ENCODE measurements at places on chromosomes 7 and 10.

GRCh38 chr7:113263749-113264148, 145.4 kb upstream of the SMIM30 start:
- DNase-seq: no peak

DNA sequence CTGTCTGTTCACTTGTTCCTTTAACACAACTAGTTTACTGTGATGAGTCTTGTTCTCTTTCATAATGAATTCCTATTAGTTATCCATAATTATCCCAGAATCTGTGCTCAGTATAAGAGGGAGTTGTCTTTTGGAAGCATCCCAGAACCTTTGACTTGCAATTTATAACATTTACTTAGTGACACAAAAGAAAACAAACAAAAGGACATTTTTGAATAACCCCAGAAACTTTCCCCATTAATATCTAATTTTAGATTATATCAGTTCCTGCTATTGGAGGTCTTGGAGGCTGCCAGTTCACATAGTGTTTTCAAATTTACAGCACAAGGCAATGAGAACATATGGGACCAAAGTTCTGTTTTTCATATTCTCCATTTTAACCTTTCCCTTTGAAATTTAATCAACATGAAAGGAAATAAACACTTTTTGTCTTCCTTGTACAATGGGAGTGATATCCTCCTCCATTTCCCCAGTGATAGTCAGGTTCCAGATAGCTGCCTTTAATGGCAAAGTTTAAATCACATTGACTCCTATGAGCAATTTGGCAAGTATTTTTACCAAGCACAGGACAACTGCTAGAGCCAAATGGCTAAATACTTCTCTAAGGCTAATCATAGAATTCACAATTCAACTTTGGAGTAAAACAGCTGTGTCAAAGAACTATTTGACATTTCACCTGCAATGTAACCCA, 37.1 kb upstream of the GNAT3 start:
- no peak for DNase-seq

GRCh38 chr7:47556511-47557180, 25.3 kb downstream of the TNS3 start:
- no peak for DNase-seq

DNA sequence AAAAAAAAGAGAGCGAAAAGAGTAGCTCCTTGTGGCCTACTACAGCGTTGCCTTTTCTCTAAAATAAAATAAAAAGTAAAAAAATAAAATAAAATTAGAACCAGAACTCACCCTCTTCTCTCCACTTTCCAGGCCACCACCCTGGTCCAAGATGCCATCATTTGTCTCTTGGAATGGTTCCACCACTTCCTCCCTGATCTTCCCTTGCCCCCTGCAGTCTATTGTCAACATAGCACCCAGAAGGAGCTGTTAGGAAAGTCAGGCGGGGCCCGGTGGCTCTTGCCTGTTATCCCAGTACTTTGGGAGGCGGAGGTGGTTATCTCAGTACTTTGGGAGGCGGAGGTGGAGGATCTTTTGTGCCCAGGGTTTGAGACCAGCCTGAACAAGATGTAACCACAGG, 7.6 kb upstream of the GRID2IP start:
- DNase-seq: peak; percentile 36

DNA sequence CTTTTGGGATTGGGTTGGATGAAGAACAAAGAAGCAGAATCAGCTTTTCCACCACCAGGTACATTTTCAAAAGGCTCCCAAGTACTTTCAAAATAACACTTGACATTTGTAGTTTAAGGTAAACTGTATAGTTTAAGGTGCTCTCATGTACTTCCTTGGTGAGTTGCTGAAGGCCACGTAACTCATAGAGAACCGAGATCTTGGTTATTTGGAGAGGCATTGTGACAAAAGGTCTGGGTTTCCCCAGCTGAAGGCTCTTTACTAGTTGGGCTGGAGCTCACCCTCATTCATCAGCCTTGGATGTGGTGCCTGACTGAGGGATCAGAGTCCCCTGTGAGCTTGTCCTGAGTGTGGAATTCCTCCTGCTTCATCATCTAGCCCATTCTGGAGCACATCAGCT, 191.8 kb downstream of the TMEM178B start:
- no peak for DNase-seq

GRCh38 chr10:99368646-99369045, 39.5 kb downstream of the CNNM1 start:
- DNase-seq: peak; percentile 76

- no peak for DNase-seq
These were observed 28.7 kb upstream of the ARHGAP22 start for GRCh38 chr10:48633381-48634197.

DNA sequence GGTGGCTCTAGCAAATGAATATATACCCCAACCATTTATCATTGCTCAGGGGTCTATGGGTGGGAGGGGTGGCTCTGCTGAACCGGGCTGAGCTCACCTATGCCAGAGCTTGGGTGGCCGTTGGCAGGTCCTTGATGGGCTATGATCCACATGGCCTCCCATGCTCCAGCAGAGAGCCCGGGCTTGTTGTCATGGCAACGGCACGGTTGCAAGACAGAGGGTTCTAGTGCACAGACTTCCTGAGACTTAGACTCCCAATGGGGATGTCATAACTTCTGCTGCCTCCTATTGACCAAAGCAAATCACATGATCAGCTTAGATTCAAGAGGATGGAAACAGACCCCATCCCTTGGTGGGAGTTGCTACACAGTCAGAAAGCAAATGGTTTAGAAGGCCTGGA, 36.4 kb upstream of the CARD11 start:
- DNase-seq: no peak

- DNase-seq: no peak
These were observed 200.9 kb upstream of the TBX20 start for GRCh38 chr7:35454575-35455385.

DNA sequence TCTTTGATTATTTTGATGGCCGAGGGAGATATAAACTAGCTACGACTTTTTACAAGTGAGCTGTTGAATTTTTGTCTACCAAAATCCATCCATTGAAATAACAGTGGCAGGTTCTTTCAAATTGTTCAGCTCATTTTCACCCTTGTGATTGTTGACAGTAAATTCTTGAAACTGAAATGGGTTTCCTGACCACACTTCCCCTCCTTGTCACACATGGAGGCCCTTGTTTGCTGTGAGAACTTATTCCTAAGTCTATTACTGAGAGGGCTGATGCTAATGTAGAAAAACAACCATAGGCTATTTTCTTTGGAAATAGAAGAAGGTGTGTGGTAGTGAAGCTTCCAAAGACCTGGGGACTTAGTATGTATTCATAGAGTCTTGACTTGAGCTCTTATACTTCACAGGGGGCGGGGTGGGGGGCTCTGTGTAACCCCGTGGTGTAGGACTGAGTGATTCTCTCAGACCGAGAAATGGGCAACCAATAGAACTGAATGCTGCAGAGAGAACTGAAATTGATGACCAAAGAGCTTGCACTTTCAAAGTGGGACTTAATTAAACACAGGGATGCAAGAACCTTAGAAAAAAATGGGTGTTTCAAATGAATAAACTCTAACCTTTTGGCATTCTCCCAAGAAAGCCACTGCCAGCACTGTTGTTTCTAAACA, 718.9 kb downstream of the CCSER2 start:
- DNase-seq: no peak

- DNase-seq: peak; percentile 76
These were observed 167.0 kb downstream of the SNX13 start for GRCh38 chr7:17773289-17773626.

GRCh38 chr10:8439040-8439439, 384.6 kb downstream of the GATA3 start:
- DNase-seq: no peak

DNA sequence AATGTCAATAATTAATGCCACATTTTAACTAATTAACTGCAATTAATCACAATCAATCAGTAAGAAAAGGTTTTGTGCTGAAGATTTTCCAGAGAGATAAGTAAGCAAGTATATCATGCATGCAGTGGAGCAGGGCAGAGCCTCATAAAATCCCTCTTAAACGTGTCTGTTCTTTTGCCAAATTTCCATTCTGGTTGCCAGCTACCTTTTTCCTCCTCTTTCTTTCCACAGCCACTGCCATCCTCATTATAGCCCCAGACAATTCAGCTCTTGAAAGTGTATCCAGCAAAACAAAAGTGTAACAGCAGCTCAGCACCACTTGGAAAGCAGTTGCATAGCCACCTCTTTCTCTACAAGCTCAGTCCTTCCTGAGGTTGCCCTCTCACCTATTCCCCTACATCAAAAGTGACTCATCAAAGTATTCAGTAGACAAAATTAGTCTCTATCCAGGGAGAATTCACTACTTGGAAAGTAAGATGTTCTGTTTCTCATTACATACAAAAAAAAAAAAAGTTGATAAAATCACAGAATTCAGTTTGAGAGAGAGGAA, 26.9 kb upstream of the EPHB6 start:
- no peak for DNase-seq

GRCh38 chr10:67622511-67622910, 73.5 kb downstream of the CTNNA3 start:
- DNase-seq: peak; percentile 41

DNA sequence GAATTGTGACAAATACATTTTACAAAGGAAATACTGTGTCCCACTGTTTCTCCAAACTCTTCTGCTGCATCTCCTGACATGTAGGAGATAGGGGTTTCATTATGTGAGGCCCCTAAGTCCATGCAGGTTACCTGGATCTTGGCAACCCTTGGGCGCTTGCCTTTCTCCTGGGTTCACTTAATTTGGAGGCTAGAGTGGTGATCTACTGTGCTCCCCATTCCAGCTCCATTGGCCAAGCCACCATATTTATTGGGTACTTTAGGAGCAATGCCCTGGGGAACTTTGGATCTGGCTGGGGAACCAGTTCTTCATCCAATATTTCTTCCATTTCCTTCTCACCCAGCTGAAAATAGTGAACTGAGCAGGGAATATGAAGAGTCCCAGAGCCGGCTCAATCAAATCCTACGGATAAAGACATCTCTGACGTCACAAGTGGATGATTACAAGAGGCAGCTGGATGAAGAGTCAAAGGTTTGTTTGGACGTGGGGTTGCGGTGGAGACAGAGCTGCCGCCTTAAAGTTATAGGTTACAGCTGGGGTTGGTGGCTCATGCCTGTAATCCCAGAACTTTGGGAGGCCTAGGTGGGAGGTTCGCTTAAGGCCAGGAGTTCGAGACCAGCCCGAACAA, 18.5 kb downstream of the MYH16 start:
- DNase-seq: no peak

- DNase-seq: peak; percentile 66
These were observed 73.4 kb upstream of the KCNMA1 start for GRCh38 chr10:77710759-77711682.

DNA sequence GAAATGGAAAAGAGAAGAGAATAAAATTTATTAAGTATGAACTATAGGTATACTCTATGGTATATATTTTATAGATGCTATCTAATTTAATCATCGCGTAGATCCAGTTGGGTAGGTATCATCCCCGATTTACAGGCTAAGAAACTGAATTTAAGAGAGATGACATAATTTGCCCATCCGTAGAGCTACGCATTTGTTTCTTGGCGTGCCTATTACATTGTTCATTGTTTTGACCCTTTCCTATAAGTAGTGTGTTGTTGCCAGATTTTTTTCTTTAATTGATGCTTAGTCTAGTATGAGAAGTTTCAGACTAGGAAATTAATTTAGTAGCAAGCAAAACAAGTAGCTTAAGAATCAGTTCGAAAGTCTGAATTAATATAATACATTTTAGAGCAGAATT, 205.7 kb upstream of the NPSR1 start:
- DNase-seq: no peak

GRCh38 chr7:93851536-93851935, 39.0 kb downstream of the TFPI2 start:
- DNase-seq: peak; percentile 14

- DNase-seq: peak; percentile 6
These were observed 226.4 kb downstream of the BUB3 start for GRCh38 chr10:123380491-123381085.

GRCh38 chr7:3725155-3726059, 424.4 kb downstream of the SDK1 start:
- no peak for DNase-seq

GRCh38 chr10:14821635-14822375, 16.0 kb downstream of the CDNF start:
- no peak for DNase-seq

DNA sequence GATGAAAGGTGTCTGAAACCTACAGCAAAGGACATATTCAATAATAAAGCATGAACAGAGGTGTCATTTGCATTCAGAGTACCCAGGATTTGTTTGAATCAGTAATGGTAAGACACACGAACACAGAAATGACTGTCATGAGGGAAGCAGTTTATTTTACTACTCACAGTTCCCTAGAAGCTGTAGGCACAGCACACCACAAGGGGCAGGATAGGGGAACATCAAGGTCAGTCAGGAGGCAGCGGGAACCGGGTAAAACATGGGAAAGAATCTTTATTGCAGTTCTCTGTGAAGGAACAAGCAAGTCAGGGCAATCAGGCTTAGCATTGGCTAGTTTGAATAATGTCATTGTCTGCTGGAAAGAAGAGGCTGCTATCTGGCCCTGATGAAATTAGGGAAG, 70.2 kb upstream of the PDSS1 start:
- DNase-seq: no peak

DNA sequence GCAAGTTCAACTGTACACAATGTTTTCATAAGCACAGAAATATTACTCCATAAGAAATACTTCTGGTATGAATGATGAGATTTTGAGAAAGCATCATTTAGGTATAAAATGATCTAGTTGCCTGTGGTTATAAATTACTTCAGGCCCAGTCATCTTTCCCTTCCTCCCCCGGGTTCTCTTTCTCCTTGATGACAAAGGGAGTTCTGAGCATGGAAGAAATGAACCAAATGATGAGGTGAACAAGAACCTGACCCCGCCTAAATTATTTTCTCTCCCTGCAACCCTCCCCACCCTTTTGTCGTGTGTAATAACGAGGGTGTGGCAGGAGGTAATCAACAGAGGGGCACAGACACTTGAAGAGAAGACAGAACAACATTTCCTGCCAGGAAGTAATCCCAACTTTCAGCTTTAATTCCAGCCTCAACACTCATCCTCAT, 319.6 kb upstream of the SP8 start:
- no peak for DNase-seq

- DNase-seq: peak; percentile 61
These were observed 6.1 kb downstream of the GSTO1 start for GRCh38 chr10:104260775-104261115.

GRCh38 chr10:128908099-128908498, 558.9 kb upstream of the MGMT start:
- peak; percentile 17 for DNase-seq

- DNase-seq: peak; percentile 88
These were observed 261.6 kb downstream of the TWIST1 start for GRCh38 chr7:18855796-18856195.

- DNase-seq: no peak
These were observed 508.9 kb downstream of the SUGCT start for GRCh38 chr7:40643664-40644063.

GRCh38 chr10:2610946-2611345, 456.4 kb upstream of the PFKP start:
- no peak for DNase-seq

- no peak for DNase-seq
These were observed 8.1 kb downstream of the TRIM8 start for GRCh38 chr10:102652170-102652916.

GRCh38 chr7:105971845-105972244, 8.8 kb downstream of the CDHR3 start:
- DNase-seq: no peak

DNA sequence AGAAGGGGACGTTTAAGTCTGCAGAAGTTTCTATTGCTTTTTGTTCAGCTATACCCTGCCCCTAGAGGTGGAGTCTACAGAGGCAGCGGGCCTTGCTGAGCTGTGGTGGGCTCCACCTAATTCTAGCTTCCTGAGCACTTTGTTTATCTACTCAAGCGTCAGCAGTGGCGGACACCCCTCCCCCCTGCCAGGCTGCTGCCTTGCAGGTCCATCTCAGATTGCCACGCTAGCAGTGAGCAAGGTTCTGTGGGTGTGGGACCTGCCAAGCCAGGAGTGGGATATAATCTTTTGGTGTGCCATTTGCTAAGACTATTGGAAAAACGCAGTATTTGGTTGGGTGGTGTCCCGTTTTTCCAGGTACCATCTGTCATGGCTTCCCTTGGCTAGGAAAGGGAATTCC, 147.3 kb upstream of the PRPS1L1 start:
- no peak for DNase-seq

All from fibroblast of skin of right quadriceps (primary cell).